ENCODE measurements at places on chromosomes 2 and 18.

DNA sequence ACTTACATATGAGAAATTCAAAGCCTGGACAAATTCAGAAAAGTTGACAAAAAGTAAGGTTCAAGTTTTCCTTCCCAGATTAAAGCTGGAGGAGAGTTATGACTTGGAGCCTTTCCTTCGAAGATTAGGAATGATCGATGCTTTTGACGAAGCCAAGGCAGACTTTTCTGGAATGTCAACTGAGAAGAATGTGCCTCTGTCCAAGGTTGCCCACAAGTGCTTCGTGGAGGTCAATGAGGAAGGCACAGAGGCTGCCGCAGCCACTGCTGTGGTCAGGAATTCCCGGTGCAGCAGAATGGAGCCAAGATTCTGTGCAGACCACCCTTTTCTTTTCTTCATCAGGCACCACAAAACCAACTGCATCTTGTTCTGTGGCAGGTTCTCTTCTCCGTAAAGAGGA, 17.0 kb downstream of the SERPINB8 start:
- DNase-seq: no peak

GRCh38 chr2:161416708-161417437, 776 bp downstream of the TBR1 start:
- DNase-seq: no peak

GRCh38 chr18:78992041-78993011, 12.7 kb downstream of the SALL3 start:
- DNase-seq: no peak

GRCh38 chr2:104871649-104871971, 17.7 kb downstream of the POU3F3 start:
- no peak for DNase-seq

DNA sequence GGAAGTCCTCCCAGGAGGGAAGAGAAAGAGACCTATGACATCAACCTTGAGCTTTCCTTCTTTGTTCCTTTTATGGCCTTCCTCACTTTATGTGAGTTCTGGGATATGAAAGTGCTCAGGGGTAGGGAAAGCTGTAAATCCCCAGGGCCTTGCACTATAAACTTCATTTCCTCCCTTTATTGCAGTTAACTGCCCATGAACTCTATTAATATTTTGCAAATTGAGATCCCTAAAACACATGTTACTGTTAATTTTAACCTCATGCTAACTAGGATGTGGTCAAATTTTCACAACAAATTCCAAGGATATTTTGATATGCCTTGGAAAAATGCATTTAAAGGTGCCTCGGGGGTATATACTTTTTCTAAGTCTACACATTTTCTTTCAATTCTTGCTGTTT, 359.9 kb downstream of the OSR1 start:
- DNase-seq: no peak

- no peak for DNase-seq
Measured at GRCh38 chr2:162607915-162608314, 230.7 kb downstream of the KCNH7 start.

DNA sequence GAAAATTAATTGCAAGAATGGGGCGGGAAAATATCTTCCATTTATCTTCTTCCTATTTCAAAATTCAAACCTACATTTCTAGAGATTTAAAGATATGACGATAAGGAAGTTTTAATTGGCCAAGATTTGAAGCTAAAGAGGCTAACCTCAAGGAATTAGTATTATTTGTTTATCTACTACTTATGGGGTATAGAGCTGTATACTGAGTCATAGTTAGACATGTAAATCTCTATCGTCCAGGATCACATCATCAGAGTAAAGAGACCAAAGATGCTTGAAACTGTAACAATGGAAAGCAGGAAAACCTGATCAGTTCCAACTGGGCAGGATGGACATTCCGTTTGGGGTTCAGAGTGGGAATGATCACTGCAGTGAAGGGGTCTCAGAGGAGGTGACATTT, 95.2 kb upstream of the KLF7 start:
- DNase-seq: no peak

GRCh38 chr2:21800356-21800755, 676.6 kb downstream of the TDRD15 start:
- DNase-seq: no peak

DNA sequence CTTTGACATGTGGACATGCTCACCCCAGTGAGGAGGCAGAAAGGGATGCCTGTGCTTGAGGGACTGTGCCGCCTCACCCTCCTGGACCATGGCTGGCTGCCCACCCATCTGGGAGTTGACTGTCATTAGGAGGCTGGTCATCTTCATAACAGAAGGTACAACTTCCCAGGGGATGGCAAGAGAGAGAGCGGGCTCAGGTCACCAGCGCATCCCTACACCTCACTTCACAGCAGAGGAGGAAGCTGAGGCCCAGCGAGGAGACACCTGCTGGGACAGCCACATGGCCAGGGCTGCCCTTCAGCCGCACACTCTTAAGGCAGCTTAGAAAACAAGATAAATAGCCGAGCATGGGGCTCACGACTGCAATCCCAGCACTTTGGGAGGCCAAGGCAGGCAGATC, 59.4 kb downstream of the ADCY3 start:
- no peak for DNase-seq

- no peak for DNase-seq
Measured at GRCh38 chr2:238467062-238467461, 40.3 kb downstream of the ASB1 start.

DNA sequence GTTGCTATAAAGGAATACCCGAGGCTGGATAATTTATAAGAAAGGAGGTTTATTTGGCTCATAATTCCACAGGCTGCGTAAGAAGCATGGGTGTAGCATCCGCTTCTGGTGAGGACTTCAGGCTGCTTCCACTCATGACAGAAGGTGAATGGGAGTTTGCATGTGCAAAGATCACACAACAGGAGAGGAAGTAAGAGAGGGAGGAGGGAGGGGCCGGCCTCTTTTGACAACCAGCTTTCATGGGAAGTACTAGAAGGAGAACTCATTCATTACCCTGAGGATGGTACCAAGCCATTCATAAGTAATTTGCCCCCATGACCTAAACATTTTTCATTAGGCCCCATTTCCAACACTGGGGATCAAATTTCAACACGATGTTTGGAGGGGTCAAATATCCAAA, 386.8 kb upstream of the NETO1 start:
- no peak for DNase-seq

- no peak for DNase-seq
Measured at GRCh38 chr18:76401498-76401897, 93.5 kb downstream of the ZNF516 start.

DNA sequence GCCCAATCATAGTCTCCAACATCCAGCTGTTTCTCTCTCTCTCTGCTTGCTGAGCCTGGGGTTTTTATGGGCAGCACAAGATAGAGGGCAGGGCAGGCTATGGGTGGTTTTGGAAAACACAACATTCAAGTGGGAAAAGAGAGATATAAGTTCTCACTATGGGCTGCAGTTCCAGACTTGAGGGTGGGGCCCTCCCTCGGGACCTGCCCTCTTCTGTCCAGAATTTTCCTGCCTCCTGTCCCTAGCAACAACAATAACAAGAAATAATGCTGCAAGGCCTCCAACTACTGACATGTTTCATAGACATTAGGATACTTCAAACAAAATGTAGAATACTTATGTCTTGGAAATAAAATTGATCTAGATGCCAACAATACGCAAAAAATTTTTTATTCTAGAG, 107.8 kb downstream of the C18orf54 start:
- no peak for DNase-seq

GRCh38 chr18:54530285-54530684, 60.8 kb upstream of the DYNAP start:
- DNase-seq: no peak

- no peak for DNase-seq
Measured at GRCh38 chr18:48776641-48777025, 174.1 kb downstream of the SMAD7 start.

GRCh38 chr2:171271386-171271785, 110.7 kb upstream of the TLK1 start:
- DNase-seq: no peak

DNA sequence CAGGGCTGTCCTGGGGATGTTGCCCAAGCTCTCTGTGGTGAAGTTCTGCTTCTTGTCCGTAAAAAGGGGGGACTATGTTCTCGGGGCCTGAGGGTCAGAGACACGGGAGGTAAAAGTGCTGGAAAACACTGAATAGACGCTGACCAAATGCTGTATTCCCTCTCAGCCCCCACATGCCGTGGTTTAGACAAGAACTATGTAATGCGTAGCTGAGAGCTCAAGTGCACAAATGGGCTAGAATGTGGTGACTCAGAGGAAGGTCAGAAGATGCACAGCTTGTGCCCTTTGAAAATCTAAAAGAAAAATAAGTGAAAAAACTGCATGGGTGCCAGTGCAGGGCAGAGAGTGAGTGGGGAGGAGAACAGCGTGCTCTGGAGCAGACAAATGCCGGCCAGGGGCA, 80.3 kb upstream of the MAP4K4 start:
- no peak for DNase-seq

- no peak for DNase-seq
Measured at GRCh38 chr2:172097557-172098131, 5.1 kb downstream of the DLX2 start.

DNA sequence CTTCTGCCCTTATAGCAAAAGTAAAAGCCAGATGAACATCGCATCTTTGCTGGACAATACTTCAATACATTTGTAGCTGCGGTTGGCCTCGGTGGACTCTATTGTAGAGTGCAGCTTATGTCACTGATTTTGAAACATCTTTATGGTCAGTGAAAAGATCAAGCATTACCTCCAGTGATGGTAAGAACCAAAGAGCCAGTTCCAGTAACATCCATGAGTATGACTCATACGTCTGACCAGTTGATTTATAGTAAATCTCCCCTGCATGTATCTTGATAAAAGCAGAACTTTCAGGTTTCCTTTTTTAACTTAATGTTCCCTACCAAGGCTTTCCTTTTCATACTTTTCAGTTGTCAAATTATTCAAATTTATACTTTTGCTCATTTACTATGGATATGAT, 119.2 kb upstream of the HNRNPA3 start:
- DNase-seq: no peak

DNA sequence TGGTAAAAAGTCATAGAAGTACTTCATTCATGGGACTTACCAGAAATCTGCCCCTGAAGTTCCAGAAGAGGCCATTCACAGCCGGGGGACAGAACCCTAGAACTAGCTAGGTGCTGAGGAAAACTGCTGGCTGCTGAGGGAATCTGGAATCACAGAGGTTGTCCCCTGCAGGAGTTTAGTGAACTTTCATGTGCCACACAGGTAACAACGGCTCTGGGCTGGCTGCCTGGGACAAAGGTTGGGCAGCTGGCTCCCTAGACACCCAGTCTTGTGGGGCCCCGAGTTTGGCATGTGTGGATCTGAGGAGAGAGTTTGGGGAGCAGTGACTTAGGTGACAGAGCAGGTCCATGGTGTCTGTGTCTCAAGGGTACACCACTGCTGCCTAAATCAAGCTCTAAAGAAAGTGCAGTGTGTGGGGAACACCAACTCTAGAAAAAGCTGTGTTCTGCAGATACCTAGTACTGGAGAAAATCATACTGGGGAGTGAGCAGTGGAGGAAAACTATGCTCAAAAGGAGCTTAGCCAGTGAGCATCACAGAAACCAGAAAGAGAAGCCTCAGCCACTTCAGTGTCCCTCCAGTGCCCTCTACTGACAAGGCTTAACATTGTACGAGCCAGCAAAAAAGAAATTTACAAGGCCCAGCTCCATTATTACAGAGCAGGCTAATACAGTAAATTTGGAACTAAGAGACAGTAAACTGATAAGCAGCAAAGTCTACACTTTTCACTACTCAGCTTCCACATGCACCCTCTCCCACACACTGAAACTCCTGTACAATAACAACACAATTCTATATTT, 15.2 kb downstream of the GALNT3 start:
- DNase-seq: no peak

GRCh38 chr2:124325667-124326440, 300.8 kb downstream of the CNTNAP5 start:
- DNase-seq: no peak

DNA sequence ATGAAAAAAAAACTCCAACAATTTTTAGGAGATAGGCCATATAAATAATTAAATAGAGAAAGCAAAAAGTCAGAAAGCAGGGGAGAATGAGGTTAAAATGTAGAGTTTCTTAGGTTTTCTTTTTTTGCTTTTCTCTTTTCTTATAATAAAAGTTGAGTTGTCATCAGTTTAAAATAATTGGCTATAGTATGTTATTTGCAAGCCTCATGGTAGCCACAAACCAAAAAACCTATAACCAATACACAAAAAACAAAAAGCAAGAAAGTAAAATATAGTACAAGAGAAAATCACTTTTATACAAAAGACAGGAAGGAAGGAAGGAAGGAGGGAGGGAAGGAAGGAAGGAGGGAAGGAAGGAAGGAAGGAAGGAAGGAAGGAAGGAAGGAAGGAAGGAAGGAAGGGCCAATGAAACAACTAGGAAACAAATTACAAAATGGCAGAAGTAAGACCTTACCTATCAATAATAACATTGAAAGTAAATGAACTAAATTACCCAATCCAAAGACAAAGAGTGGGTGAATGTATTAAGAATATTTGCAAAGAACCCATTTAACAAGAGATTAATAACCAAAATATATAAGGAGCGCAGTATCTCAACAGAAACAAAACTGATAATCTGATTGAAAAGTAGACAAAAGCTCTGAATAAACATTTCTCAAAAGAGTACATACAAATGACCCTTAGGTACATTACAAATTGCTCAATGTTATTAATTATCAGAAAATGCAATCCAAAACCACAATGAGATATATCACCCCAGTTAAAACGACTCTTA, 541.3 kb upstream of the LRRTM4 start:
- no peak for DNase-seq

DNA sequence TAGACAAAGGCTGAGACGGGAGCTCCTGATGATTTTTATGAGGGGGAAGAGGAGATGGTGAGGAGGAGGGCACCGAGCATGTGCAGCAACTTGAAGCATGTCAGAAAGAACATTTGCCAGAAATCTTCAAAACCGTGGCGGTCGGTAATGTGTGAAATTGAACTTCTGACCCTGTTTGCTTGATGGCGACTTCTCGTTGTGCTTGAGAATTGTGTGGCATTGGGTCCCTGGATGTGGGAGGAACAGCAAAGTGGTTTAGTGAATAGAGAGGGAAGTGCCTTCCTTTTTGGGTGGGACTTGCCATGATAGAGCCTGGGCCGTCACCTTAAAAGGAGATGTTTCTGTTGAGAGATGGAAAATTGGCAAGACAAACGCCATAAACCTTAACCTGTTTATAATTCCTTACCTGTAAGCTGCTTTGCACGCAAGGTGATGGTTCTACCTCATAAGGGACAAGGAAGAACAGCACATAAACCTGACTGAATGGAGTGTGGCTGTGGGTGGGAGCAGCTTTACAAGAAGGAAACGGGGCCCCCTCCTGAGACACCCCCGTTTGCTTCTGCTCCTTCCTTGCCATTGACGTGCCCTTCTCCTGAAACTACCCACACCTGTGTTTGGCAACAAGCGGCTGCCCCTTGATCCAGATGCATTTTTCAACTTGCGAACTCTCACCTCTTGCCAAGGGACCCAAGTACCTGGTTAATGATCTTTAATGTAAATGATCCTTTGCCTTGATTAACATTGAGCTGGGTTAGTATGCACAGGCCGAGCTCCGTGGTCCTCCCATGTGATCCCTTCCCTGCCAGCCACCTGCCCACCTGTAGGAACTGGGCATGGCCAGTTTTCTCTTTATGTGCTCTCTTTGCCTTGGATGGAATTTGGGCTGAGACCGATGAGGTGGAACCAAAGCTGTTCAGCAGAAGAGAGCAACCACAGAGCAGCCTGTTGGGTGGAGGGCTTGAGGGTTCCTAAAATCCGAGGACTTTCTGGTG, 153.2 kb downstream of the NEDD4L start:
- no peak for DNase-seq

- DNase-seq: no peak
Measured at GRCh38 chr2:134139611-134140010, 114.3 kb upstream of the MGAT5 start.

- no peak for DNase-seq
Measured at GRCh38 chr18:57267368-57267925, 84.9 kb upstream of the ST8SIA3 start.

GRCh38 chr2:188391354-188391753, 99.7 kb downstream of the GULP1 start:
- no peak for DNase-seq

Data from stimulated activated CD8-positive, alpha-beta memory T cell treated with anti-CD3 and anti-CD28 coated beads, Interleukin-4, amount 100 ng/mL, for 1 hour (primary cell).